Effector memory CD4-positive, alpha-beta T cell (primary cell): ENCODE measurements at places on chromosomes 5 and 9.
A peak's percentile ranks its signal among the peaks of the same experiment; 100 is the strongest.

GRCh38 chr5:177604656-177605055 lies 4.7 kb downstream of the B4GALT7 start:
- H3K27me3 ChIP-seq = no peaks in the 10 kb centered on the region
- no peak overlapping the region for H3K27ac ChIP-seq
- H3K4me1 ChIP-seq = peaks cover 9% of the 10 kb centered on the region
- peaks cover 5% of the 10 kb centered on the region for H3K36me3 ChIP-seq
- no peak for DNase-seq
- no peak overlapping the region for H3K4me3 ChIP-seq

- H3K27ac ChIP-seq = no peak overlapping the region
- no peaks in the 10 kb centered on the region for H3K27me3 ChIP-seq
- no peak overlapping the region for H3K4me3 ChIP-seq
- no peak for DNase-seq
Observed at GRCh38 chr9:123568691-123569688, 213.0 kb downstream of the CRB2 start.

- no peaks in the 10 kb centered on the region for H3K4me1 ChIP-seq
- no peaks in the 10 kb centered on the region for H3K27me3 ChIP-seq
- DNase-seq = no peak
Observed at GRCh38 chr5:11596185-11596584, 308.1 kb downstream of the CTNND2 start.

- H3K4me1 ChIP-seq = no peaks in the 10 kb centered on the region
- no peak for DNase-seq
- H3K4me3 ChIP-seq = no peak overlapping the region
- H3K27ac ChIP-seq = no peak overlapping the region
- H3K27me3 ChIP-seq = no peaks in the 10 kb centered on the region
- no peaks in the 10 kb centered on the region for H3K36me3 ChIP-seq
Observed at GRCh38 chr9:116855881-116856662, 169.0 kb downstream of the TRIM32 start.

DNA sequence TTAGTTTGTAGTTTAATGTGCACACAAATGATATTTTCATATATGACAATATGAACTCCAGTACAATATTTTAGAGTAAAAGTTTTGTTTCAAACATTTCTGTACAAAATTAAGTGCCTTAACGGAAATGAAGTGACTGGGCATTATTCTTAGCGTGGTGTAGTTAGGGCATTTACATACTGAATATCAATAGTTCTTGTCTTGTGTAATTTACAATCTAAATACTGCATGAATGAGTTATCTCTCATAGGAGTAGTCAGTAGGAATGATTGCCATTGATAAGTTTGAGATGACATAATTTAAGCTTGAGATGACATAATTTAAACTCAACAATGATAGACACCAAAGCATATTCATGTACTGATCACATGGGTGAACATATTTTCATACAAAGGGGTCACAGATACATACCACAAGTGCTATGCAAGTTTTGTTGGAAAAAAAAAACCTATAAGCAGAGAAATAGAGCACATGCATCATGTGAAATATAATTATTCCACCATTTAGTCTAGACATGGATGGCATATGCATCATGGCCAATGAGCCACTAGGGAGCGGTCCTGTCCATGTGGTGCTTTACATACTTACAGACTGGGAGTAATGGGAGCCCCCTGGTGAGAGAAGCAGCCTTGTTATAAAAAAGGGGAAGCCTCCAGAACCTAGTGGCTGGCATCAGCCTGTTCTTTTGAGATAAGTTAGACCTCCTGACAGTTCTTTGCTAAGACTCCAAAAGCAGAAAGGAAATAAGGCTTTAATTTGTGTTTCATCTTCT lies 1523.9 kb downstream of the MAT2B start:
- no peaks in the 10 kb centered on the region for H3K27me3 ChIP-seq
- no peak overlapping the region for H3K4me3 ChIP-seq
- no peaks in the 10 kb centered on the region for H3K36me3 ChIP-seq
- H3K27ac ChIP-seq = no peak overlapping the region
- no peaks in the 10 kb centered on the region for H3K4me1 ChIP-seq
- DNase-seq = no peak

- H3K36me3 ChIP-seq = peaks cover 82% of the 10 kb centered on the region
- H3K4me3 ChIP-seq = no peak overlapping the region
- H3K27me3 ChIP-seq = no peaks in the 10 kb centered on the region
- H3K4me1 ChIP-seq = peaks cover 11% of the 10 kb centered on the region
- no peak for DNase-seq
Observed at GRCh38 chr9:133362359-133363044, 6.2 kb downstream of the SURF2 start.

GRCh38 chr9:5665059-5665458 lies 36.2 kb downstream of the RIC1 start:
- H3K27me3 ChIP-seq = no peaks in the 10 kb centered on the region
- no peak overlapping the region for H3K4me3 ChIP-seq
- peaks cover 2% of the 10 kb centered on the region for H3K4me1 ChIP-seq
- H3K36me3 ChIP-seq = no peaks in the 10 kb centered on the region
- DNase-seq = no peak
- H3K27ac ChIP-seq = no peak overlapping the region

GRCh38 chr5:54964405-54964804 lies 21.0 kb downstream of the ESM1 start:
- no peak overlapping the region for H3K4me3 ChIP-seq
- H3K27ac ChIP-seq = no peak overlapping the region
- H3K4me1 ChIP-seq = no peaks in the 10 kb centered on the region
- no peaks in the 10 kb centered on the region for H3K36me3 ChIP-seq
- no peaks in the 10 kb centered on the region for H3K27me3 ChIP-seq
- DNase-seq = no peak

- H3K27me3 ChIP-seq = no peaks in the 10 kb centered on the region
- H3K36me3 ChIP-seq = no peaks in the 10 kb centered on the region
- H3K27ac ChIP-seq = no peak overlapping the region
- no peak for DNase-seq
Observed at GRCh38 chr5:135253601-135254178, 145.3 kb downstream of the MACROH2A1 start.

- no peak overlapping the region for H3K27ac ChIP-seq
- no peak for DNase-seq
- H3K27me3 ChIP-seq = no peaks in the 10 kb centered on the region
- peaks cover 28% of the 10 kb centered on the region for H3K4me1 ChIP-seq
- H3K36me3 ChIP-seq = no peaks in the 10 kb centered on the region
Observed at GRCh38 chr5:56673171-56673570, 142.2 kb upstream of the MAP3K1 start.

DNA sequence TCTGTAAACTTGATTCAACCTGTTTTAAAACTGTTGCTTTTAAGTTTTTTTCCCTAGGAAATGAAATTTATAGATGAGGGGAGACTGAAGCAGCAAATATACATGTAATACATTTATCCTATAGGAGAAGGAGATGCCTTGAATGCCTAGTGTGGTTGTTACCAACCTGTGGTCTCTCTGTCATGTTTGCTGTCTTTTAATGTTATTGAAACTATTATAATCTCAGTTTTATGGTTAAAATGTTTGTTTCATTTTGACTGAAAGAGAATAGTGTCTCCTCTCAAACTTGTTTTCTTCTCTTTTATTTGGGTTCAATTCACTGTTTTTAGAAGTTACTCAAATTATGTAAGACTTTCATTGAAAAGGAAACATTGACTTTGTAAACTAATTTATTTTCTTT lies 15.8 kb downstream of the MRPL22 start:
- H3K27me3 ChIP-seq = no peaks in the 10 kb centered on the region
- DNase-seq = no peak
- H3K4me3 ChIP-seq = no peak overlapping the region
- no peaks in the 10 kb centered on the region for H3K4me1 ChIP-seq
- peaks cover 27% of the 10 kb centered on the region for H3K36me3 ChIP-seq
- H3K27ac ChIP-seq = no peak overlapping the region

DNA sequence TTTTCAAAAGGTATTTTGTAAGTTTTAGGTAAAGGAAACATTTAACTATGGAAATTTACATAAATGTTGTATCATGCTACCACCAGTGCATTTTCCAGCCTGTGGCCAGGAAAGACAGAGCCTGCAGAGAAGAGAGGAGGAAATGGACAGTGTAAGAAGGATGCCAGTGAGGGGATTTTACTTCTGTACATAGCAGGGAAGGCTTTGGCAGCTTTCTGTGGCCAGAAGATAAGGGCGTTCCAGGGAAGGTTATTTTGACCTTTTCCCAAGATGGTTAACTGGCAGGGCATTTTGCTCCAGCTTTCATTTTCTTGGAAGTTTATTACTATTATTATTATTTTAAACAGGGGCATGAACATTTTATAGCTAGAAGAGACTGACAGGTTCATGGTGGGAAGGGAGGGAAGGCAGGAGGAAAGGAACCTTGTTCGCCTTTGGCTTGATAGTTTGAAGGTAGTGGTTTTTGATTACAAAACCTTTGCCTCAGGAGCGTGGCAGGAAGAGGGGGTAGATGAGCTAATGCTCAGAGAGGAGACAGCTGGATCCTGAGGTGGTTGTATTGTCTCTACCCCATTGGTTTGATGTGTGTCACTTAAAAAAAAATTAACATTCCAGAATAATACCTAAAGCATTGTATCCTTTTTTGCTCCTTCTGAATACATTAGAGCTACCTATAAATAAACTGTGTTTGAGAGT lies 4.1 kb downstream of the ISOC1 start:
- DNase-seq = no peak
- no peaks in the 10 kb centered on the region for H3K27me3 ChIP-seq
- H3K27ac ChIP-seq = no peak overlapping the region

DNA sequence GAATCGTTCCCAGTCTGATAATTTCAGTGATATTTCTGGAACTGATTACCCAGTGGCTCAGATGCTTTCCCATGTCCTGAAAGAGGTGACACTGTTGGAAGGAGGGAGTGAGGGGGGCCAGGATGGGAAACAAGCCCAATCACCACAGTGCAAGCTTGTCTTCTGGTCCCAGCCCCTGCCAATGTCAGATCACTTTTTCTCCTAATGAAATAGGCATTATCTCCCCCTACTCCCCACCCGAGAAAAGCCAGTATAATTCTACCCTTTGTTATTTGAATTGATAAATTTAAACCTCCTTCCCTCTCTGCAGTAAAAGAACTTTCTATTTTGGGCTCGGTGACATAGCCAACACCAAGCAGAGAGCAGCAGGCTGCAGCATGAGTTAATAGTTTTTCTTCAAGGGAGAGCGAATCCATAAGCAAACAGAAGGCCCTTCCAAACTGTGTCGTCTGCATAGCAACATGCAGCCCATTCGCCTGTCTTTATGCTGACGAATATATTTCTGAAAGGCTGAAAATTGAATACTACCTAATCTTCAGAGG lies 14.6 kb upstream of the PPP2CA start:
- no peak for DNase-seq
- H3K4me1 ChIP-seq = no peaks in the 10 kb centered on the region
- H3K36me3 ChIP-seq = no peaks in the 10 kb centered on the region
- no peak overlapping the region for H3K27ac ChIP-seq

DNA sequence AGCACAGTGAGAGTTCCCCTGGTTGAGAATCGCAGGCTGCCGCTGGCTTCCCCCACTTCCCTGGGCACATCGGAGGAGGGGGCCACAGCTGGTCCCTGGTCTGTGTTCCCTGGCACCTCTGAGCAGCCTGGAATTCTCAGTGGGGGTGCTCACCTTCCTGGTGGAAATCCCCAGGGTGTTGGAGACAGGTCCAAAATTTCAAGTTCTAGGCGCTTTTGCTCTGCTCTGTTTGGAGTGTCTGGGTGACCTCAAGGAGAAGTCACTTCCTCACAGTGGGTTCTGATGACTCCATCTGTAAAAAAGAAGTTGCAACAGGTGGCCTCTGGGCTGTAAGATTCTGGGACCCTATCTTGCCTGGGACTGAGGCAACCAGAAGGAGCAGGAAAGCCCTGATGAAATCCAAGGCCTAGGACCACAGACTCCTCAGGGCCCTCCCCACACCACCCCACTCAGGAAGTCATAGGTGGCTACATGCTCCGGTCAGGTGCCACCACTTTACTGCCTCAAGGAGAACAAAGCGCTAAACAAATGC lies at the start of gene TRAF1:
TSS of gene TRAF1 (minus strand) at position 400 of the 532 bp plus-strand sequence. CDS start 721 bp downstream, outside the sequence.
- peak within 1 kb of the TSS; percentile 71 for H3K4me3 ChIP-seq
- H3K4me1 ChIP-seq = peaks cover 93% of the 10 kb centered on the region
- peak within 1 kb of the TSS; percentile 100 for H3K27ac ChIP-seq
- peaks cover 4% of the 10 kb centered on the region for H3K36me3 ChIP-seq
- no peak for DNase-seq
- H3K27me3 ChIP-seq = no peaks in the 10 kb centered on the region

- H3K36me3 ChIP-seq = no peaks in the 10 kb centered on the region
- no peak overlapping the region for H3K4me3 ChIP-seq
- H3K4me1 ChIP-seq = no peaks in the 10 kb centered on the region
- no peak overlapping the region for H3K27ac ChIP-seq
- no peaks in the 10 kb centered on the region for H3K27me3 ChIP-seq
Observed at GRCh38 chr5:103690676-103691075, 128.1 kb upstream of the NUDT12 start.

- H3K4me3 ChIP-seq = no peak overlapping the region
- no peaks in the 10 kb centered on the region for H3K4me1 ChIP-seq
- DNase-seq = no peak
Observed at GRCh38 chr5:172785429-172786088, 14.6 kb upstream of the DUSP1 start.

DNA sequence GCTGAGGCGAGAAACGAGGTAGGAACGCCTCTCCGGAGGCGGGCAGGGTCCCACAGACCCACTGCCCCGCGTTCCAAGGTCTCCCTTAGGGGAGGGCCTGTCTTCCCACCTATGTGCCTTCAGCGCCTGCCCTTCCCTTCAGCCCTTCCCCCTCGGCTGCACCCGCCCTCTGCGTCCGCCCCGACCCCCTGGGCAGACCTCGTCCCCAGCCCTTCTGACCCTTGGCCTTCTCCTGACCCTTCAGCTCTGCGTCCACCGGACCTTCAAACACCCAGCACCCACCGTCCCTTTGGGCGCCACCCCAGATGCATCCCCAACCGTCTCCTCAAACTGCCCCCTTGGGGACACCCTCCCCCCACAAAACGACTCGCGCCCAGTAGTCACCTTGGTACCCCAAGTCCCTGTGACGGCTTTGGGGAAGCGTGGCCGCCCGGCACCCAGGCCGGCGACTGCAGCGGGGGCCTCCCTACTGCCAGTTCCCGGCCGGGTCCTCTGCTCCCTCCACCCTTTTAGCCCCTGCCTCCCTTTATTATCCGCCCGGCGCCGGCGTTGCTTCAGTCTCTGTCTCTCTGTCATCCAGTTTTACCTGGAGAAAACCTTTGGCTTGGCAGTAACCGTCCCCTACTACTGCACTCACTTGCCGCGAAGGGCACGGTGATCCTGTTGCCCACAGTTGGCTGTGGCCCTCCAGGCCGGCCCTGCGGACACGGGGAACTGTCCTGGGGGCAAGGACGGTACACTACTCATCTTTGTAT lies 421 bp downstream of the RUSC2 start:
- no peaks in the 10 kb centered on the region for H3K36me3 ChIP-seq
- H3K27ac ChIP-seq = no peak overlapping the region
- H3K27me3 ChIP-seq = peaks cover 12% of the 10 kb centered on the region
- no peak for DNase-seq

GRCh38 chr5:143887903-143888665 lies 76.1 kb downstream of the HMHB1 start:
- H3K27ac ChIP-seq = no peak overlapping the region
- no peaks in the 10 kb centered on the region for H3K36me3 ChIP-seq
- H3K27me3 ChIP-seq = no peaks in the 10 kb centered on the region

GRCh38 chr9:112836394-112836793 lies 54.3 kb downstream of the SLC46A2 start:
- no peak overlapping the region for H3K27ac ChIP-seq
- peaks cover 6% of the 10 kb centered on the region for H3K36me3 ChIP-seq
- no peaks in the 10 kb centered on the region for H3K27me3 ChIP-seq
- no peak overlapping the region for H3K4me3 ChIP-seq
- DNase-seq = no peak
